ENCODE measurements at places on chromosomes 4 and X. TPM values are rescaled to one million over a fixed set of nuclear protein-coding genes. Genes with fewer than 3 reads are reported as not detected.

DNA sequence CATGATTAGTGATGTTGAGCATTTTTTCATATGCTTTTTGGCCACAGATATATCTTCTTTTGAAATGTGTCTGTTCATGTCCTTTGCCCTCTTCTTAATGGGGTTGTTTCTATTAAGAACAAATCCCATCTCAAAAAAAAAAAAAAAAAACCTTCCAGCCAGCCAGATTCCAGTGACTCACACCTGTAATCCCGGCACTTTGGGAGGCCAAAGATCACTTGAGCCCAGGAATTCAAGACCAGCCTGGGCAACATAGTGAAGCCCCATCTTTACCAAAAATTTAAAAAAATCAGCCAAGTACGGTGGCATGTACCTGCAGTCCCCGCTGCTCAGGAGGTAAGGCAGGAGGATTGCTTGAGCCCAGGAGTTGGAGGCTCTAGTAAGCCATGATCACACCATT lies 5.1 kb downstream of the RAB33B start:
- H3K36me3 ChIP-seq = no peaks in the 10 kb centered on the region
- no peak overlapping the region for H3K4me3 ChIP-seq
- peaks cover 16% of the 10 kb centered on the region for H3K4me1 ChIP-seq

DNA sequence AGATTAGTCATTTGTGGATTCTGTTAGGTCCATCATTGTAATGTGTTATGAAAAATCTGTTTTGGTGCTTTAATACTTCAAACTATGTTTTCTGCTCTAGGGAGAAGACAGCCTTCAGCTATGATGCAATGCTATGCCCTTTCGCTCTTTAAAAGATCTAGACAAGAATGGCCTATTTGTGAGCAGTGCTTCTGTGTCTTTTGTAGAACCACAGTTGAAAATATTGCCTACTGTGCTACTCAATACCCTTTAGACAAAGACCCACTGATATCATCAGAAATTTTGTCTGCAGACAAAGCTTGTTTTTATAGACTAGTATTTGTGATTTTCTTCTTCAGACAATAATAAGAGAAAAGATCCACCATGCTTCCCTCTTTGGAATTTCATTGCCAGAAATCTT lies 44.6 kb upstream of the SLITRK2 start:
- no peaks in the 10 kb centered on the region for H3K4me1 ChIP-seq
- DNase-seq = no peak
- no peak overlapping the region for H3K4me3 ChIP-seq
- H3K36me3 ChIP-seq = no peaks in the 10 kb centered on the region

The DTHD1 gene
- not detected for total RNA-seq

GRCh38 chr4:150482581-150482980 lies 99.4 kb upstream of the MAB21L2 start:
- H3K36me3 ChIP-seq = no peaks in the 10 kb centered on the region
- DNase-seq = no peak
- no peaks in the 10 kb centered on the region for H3K4me1 ChIP-seq
- no peak overlapping the region for H3K4me3 ChIP-seq
- H3K27ac ChIP-seq = no peak overlapping the region

GRCh38 chr4:80058740-80059139 lies 14.3 kb downstream of the ANTXR2 start:
- no peaks in the 10 kb centered on the region for H3K27me3 ChIP-seq
- H3K36me3 ChIP-seq = peaks cover 15% of the 10 kb centered on the region
- H3K27ac ChIP-seq = no peak overlapping the region
- no peak for DNase-seq

DNA sequence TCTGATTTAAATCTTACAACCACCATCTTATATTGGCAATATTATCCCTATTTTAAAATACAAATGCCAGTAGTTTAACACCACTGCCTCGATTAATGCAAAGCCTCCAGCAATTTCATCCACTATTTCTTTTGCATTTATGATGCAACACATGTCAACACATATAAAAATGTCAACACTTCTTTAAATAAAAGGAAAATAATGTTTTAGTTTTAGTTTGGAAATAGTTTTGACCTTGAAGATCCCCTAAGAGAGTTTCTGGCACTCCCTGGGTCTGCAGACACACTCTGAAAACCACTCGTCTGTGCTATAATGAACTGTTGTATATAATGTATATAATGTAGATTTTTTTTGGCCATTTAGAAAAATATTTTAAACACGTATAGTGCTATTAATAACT lies 99.0 kb downstream of the CAMK2D start:
- no peaks in the 10 kb centered on the region for H3K36me3 ChIP-seq
- H3K27ac ChIP-seq = no peak overlapping the region
- H3K4me3 ChIP-seq = no peak overlapping the region
- peaks cover 20% of the 10 kb centered on the region for H3K4me1 ChIP-seq
- no peaks in the 10 kb centered on the region for H3K27me3 ChIP-seq

DNA sequence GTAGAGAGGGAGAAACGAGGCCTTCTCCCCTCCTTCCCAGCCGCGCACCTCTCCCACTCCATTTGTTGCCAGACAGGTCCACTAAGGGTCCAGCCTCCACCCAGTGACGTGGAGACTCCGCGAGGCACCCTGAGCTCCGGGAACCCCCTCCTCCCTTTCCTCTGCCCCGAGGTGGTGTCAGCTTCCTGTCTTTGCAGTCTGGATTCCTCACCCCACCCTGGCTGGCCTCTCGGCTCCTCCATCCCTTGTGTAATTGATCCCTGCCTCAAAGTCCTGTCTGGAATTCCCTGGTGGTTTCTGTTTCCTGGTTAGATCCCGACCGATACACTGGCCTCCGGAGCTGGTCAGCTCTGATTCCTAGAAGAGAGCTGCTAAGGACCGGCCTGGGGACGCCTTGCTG lies 105.9 kb upstream of the SCOC start:
- no peak overlapping the region for H3K4me3 ChIP-seq
- no peaks in the 10 kb centered on the region for H3K36me3 ChIP-seq
- DNase-seq = no peak
- no peaks in the 10 kb centered on the region for H3K4me1 ChIP-seq

The CT55 gene
- not detected for total RNA-seq

DNA sequence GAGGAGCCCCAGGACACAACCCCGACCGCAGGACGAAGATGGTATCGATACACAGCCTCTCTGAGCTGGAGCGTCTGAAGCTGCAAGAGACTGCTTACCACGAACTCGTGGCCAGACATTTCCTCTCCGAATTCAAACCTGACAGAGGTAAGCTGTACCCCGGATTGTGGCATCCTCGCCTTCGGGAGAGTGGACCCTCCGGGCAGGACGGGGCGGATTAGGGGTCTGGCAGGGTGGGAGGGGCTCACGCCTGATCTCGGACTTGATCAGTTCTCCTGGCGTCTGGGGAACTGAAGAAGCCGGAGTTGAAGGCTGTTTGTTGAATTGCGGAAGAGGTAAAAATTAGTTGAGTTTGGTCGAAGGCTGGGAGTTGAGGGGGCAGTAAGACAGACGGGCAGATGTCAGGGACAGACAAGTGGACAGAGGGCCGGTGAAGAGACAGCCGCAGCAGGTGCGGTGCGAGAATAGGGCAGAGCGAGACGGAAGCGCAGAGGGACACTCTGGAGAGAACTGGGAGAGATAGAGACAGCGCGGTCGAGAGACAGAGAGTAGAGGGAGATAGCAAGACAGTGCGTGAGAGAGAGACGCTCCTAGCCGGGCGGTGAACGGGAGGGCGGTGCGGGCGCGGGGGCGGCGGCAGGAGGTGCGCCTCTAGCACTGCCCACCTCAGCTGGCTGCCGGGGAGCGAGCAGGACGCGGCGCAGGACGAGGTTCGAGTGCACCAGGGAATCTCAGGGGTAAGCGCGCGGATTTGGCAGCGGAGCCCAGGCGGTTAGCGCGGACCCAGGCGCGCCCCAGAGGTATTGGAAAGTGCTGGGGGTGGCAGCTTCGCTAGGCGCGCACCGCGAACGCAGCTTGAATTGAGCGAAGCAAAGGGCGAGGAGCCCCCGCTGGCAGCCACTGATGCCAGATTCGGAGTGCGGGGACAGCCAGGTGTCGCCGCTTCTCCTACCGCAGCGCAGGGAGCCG lies 23.9 kb downstream of the ARHGAP36 start:
- DNase-seq = no peak
- H3K4me3 ChIP-seq = no peak overlapping the region
- H3K27ac ChIP-seq = no peak overlapping the region
- H3K27me3 ChIP-seq = peaks cover 53% of the 10 kb centered on the region
- no peaks in the 10 kb centered on the region for H3K4me1 ChIP-seq
- no peaks in the 10 kb centered on the region for H3K36me3 ChIP-seq

The CCDC120 gene
- 5.1 TPM for total RNA-seq

The GYPA gene
- total RNA-seq = not detected

GRCh38 chr4:153619811-153620210 lies 64.3 kb upstream of the TLR2 start:
- no peak for DNase-seq
- peaks cover 12% of the 10 kb centered on the region for H3K4me1 ChIP-seq
- no peak overlapping the region for H3K4me3 ChIP-seq
- no peak overlapping the region for H3K27ac ChIP-seq

The MAGEA2 gene
- total RNA-seq = not detected

DNA sequence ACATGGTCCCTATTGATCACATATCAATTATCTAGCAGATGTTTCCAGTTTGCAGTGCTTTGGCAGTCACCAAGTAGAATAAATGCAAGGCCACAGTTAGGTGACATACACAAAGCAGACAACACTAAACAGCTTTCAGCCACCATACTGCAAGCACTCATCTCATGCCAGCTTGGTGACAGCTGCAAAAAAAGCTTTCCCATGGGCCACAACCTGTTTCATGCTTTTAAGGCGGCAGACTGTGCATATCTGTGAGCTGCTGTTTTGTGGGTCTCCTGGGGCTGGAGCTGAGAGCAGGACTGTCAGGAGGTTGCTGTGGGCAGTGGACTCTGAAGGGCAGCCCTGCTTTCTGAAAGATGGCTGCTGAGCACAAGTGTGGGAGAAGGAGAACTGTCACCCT lies 82.6 kb downstream of the FHDC1 start:
- H3K36me3 ChIP-seq = no peaks in the 10 kb centered on the region
- no peaks in the 10 kb centered on the region for H3K4me1 ChIP-seq
- H3K4me3 ChIP-seq = no peak overlapping the region
- DNase-seq = no peak
- no peak overlapping the region for H3K27ac ChIP-seq

DNA sequence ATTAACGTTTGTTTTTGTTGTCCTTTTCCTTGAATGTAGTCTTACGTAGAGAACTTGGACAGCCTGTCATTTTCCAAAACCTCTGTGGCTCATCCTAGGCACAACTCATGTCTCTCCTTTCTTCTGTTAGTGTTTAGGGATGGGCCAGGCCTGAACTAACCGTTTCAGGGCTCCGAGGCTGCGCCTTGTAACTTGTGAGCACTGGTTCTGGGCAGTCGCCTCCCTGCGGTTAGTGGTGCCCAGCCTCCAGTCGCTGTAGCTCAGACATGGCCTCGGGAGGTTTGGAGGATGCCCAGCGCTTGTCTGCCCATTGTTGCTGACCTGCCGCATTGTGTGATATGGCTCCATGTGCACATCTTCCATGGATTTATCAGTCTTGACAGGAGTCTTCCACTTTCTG lies 32.8 kb downstream of the TMEM131L start:
- H3K36me3 ChIP-seq = no peaks in the 10 kb centered on the region
- no peaks in the 10 kb centered on the region for H3K4me1 ChIP-seq
- DNase-seq = no peak
- no peak overlapping the region for H3K4me3 ChIP-seq
- no peaks in the 10 kb centered on the region for H3K27me3 ChIP-seq
- no peak overlapping the region for H3K27ac ChIP-seq

The ARR3 gene
- total RNA-seq = not detected

- H3K36me3 ChIP-seq = no peaks in the 10 kb centered on the region
- no peak for DNase-seq
- H3K4me3 ChIP-seq = no peak overlapping the region
- H3K27ac ChIP-seq = no peak overlapping the region
- H3K4me1 ChIP-seq = no peaks in the 10 kb centered on the region
- H3K27me3 ChIP-seq = no peaks in the 10 kb centered on the region
Observed at GRCh38 chr4:808860-809570, 16.9 kb downstream of the CPLX1 start.

The CLDN22 gene
- not detected for total RNA-seq

The PABPC5 gene
- 5.0 TPM for total RNA-seq

GRCh38 chr4:138680256-138680655 lies 335.3 kb upstream of the NOCT start:
- H3K4me3 ChIP-seq = no peak overlapping the region
- no peaks in the 10 kb centered on the region for H3K36me3 ChIP-seq

- H3K36me3 ChIP-seq = no peaks in the 10 kb centered on the region
- no peak overlapping the region for H3K4me3 ChIP-seq
- H3K4me1 ChIP-seq = no peaks in the 10 kb centered on the region
- no peaks in the 10 kb centered on the region for H3K27me3 ChIP-seq
Observed at GRCh38 chrX:150856101-150856500, 42.4 kb downstream of the CD99L2 start.

DNA sequence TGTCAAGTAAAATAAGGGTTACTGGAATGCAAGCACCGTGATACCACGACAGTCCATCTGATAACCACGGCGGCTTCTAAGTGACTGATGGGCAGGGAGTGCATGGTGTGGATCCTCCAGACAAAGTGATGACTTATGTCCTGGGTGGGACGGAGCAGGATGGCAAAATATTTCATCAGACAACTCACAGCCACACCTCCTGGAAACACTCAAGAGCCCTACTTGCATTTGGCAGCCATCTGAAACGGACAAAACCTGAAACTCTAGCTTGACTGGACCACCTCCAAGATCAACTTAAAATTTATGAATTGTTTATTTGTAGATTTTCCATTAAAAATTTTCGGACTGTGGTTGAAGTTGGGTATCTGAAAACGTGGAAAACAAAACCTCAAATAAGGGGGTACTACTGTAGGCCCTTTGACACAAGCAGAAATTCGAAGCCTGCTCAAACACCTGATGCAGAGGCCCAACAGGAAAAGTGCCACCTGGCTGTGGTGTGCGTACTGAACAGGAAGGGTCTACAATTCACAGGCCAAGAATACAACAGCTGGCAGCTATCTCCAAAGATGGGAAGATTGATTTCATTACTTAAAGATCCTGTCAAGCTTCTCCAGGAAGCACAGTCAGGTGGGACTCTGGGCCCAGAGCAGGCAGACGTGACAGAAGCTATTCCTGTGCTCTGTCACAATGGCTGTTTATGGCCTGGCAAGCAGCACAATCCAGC lies 26.0 kb downstream of the LRIT3 start:
- no peak overlapping the region for H3K27ac ChIP-seq
- H3K4me3 ChIP-seq = no peak overlapping the region
- no peaks in the 10 kb centered on the region for H3K36me3 ChIP-seq
- no peaks in the 10 kb centered on the region for H3K27me3 ChIP-seq

DNA sequence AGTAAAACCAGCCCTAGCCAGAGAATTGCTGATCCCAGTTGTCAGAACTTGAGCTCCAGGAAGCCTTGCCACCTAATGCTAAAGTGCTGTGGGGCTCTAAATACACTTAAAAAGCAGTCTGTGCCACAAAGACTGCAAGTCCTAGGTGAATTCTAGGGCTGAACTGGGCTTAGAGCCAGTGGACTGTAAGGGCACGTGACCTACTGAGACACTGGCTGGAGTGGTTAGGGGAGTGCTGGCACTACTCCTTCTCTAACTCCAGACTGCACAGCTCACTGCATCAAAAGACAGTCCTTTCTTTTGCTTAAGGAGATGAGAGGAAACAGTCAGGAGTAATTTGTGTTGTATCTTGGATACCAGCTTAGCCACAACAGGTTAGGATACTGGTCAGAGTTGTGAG lies 1240.2 kb downstream of the FAM133A start:
- DNase-seq = no peak
- H3K27ac ChIP-seq = no peak overlapping the region
- no peak overlapping the region for H3K4me3 ChIP-seq
- no peaks in the 10 kb centered on the region for H3K4me1 ChIP-seq
